ENCODE measurements at places on chromosomes 6 and 20.
A peak's percentile ranks its signal among the peaks of the same experiment; 100 is the strongest.

GRCh38 chr6:63792736-63793464, 157.3 kb downstream of the PHF3 start:
- no peak for DNase-seq

DNA sequence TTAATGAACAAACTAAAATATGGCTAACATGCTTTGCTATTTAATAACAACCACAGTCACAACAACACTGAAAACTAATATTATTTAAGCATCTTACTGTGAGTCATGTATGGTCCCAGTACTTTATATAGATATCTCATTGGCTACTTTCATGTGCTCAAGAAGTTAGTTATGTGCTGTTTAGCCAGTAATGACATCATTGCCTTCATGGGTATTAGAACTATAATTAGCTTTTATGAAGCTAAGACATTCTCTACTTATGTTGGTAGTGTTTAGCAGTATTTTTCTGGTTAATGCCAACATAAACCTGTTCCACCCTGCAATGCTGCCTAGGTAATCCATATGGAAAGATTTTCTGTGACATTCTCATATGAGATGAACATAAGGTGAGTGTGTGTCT, 56.1 kb downstream of the ADGRG6 start:
- no peak for DNase-seq

- no peak for DNase-seq
These were observed 15.7 kb upstream of the AHCY start for GRCh38 chr20:34318609-34319443.

- DNase-seq = no peak
These were observed 3.8 kb downstream of the LYRM4 start for GRCh38 chr6:5256952-5257351.

- DNase-seq = no peak
These were observed 270.8 kb downstream of the BMP7 start for GRCh38 chr20:56995635-56996075.

DNA sequence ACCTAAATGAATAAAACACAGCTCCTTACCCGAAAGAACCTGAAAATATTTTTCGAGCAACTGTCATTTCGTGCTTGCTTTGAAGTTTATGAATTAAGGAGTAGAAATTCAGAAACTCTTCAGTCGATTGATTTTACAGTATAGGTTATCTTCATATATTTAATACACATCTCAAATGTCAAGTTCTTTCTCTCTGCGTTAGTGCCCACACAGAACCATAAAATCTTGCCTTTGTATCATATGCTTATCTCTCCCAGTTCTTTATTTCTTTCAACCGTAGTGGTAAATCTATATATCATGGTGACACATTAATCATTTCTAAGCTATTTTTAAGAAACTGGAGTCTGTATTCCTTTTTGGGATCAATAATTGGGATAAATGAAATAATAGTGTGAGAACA, 397.5 kb downstream of the CDKAL1 start:
- no peak for DNase-seq

DNA sequence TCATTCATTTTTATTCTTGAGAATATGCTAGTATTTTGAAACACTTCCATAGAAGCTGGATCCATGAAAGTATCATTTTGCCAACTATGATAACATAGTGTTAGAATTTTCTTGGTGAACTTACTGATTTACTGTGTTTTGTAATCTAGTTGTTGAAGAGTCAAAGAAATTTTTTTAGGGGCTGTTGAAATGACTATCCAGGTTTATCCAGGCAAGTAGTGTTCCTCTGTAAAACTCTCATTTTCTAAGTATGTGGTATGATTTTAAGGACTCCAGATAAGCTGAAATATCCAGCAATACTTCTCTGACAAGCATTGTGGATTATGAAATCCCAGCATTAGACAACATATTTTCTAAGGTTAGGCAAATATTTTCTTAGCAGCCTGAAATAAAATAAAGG, 95.9 kb downstream of the GRIK2 start:
- DNase-seq = no peak

GRCh38 chr20:33821270-33821836, 10.2 kb downstream of the CHMP4B start:
- DNase-seq = no peak

DNA sequence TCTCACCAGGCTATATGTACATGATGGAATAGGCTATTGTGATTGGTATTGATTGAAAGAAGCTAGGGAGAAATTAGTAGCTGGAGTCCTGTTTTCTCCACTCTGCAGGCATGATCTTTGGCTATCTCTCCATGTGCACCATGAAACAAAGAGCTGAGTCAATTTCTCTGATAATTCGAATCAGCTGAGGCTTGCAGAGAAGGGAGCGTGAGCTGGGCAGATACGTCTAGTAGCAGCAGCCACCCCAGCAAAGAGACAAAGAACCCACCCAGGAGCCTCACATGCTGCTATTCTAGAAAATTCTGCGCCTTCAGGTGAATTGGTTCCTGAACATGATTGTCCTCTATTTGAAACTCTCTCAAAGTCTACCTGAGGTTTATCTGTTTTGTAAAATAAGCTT, 6.9 kb upstream of the SGK1 start:
- DNase-seq = no peak

GRCh38 chr6:45434381-45434700, 56.6 kb upstream of the SUPT3H start:
- DNase-seq = no peak

DNA sequence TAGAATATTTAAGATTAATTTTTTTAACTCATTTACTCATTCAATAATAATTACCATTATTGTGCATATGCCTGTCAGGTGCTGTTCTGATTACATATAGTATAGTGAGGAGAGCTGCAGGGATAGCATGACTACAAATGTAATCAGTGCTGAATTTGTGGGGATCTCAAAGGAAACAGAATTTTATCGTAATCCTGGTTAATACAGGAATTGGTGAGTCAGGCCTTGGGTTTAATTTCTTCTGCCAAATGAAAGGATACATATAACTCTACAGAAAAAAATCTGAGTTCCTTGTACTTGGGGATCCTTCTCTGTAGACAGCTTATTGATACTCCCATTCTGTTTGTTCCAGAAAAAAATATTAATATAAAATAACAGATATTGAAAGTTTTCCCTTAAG, 297.2 kb downstream of the GJA1 start:
- DNase-seq = no peak

GRCh38 chr20:49349694-49350252, 71.9 kb upstream of the ZNFX1 start:
- DNase-seq = peak; percentile 51

DNA sequence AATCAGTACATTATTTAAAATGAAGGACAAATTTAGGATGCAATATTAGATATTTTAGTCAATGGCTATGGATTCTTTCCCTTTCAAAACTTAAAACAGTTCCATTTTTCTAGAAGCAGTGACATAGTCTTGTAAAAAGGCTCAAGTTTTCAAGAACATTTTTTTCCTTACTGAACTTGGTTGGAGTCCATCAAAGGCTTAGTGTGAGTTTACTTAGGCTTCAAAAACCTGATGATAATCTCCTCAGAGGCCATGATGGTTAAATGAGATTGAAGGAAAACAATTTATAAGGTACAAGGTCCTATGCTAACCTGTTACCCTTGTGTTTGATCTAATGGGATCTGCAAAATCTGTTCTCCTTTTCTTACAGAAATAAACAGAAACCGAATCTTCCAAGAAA, 531.8 kb downstream of the UTRN start:
- no peak for DNase-seq

- no peak for DNase-seq
These were observed 25.5 kb upstream of the VEGFA start for GRCh38 chr6:43744491-43744890.

- DNase-seq = no peak
These were observed 810.2 kb downstream of the MAFB start for GRCh38 chr20:39878809-39879208.

- no peak for DNase-seq
These were observed 68.8 kb downstream of the EYS start for GRCh38 chr6:65638047-65638831.

DNA sequence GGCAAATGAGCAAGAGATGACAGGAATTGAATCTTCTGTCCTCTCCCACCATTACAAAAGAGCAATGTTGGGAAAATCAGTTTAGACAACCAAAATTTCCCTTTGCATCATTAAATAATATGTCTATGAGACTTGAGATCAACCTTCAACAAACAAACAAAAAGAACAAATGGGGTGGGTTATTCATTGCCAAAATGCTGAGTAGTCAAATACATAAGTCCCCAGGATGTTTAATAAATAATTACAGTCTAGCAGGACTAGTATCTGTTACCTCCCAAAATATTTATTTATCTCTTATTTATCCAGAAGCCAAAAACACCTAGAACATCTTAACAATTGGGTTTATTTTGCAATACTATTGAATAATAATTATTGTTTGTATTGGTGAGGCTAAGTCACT, 16.2 kb upstream of the IRAK1BP1 start:
- no peak for DNase-seq

DNA sequence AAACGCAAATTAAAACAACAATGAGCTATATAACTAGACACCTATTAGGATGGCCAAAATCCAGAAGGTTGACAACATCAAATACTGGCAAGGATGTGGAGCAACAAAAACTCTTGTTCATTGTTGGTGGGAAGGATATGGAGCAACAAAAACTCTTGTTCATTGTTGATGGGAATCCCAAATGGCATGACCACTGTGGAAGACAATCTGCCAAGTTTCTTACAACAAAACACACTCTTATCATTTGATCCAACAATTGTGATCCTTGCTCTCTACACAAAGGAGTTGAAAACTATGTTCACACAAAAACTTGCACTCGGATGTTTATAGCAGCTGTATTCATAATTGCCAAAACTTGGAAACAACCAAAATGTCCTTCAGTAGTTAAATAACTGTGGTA, 61.8 kb upstream of the LAMA2 start:
- DNase-seq = no peak

- DNase-seq = no peak
These were observed 17.7 kb upstream of the MYB start for GRCh38 chr6:135163440-135163738.

DNA sequence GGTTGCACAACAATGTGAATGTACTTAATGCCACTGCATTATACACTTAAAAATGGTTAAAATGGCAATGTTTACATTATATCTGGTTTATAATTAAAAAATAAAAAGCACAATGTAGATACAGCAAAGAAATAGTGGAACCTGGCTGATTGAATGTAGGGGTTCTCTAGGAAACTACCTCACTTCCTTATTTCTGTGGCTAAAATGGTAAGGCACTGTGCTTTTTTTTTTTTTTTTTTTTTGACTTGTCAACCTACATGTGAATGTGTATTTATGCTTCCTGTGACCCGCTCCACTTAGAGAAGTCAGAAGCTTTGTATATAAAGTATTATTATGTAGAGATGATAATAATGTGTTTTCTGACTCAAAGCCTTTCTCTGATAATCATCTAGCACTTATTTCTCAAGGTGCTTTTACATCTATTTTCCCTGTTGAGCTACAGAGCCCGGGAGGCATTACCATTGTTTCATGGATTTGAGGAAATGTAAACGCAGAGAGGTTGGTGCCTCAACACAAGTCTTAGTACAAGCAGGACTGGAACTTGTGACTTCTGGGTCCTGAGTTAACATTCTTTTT, 55.0 kb downstream of the SOX4 start:
- DNase-seq = no peak

- DNase-seq = no peak
These were observed 145.6 kb downstream of the TASP1 start for GRCh38 chr20:13493143-13493542.

GRCh38 chr6:4907602-4908001, 96.2 kb downstream of the RPP40 start:
- DNase-seq = no peak

DNA sequence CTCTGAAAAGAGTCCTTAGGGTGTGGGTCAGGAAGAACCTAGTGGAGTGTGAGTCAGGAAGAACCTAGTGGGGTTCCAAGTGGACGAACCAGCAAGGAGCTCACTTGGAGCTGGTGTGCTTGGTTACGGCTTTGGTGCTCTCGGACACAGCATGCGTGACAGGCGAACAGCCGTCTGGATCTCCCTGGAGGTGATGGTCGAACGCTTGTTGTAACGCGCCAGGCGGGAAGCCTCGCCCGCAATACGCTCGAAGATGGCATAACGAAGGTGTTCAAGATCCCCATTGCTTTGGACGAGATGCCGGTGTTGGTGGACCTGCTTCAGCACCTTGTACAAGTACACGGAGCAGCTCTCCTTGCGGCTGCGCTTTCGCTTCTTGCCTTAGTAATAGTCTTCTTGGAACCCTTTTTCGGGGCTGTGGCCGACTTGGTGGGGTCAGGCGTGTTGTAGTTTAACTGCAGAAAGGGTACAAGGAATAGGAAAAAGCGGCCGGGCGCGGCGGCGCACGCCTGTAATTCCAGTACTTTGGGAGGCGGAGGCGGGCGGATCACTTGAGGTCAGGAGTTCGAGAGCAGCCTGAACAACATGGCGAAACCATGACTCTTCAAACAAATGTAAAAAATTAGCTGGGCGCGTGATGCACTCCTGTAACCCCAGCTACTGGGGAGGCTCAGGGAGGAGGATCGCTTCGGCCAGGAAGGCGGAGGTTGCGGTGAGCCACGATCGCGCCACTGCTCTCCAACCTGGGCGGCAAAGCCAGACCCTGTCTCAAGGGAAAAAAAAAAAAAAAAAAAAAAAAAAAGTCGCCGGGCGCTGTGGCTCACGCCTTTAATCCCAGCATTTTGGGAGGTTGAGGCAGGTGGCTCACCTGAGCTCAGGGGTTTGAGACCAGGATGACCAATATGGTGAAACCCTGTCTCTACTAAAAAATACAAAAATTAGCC, 48.0 kb downstream of the OR2B2 start:
- no peak for DNase-seq

DNA sequence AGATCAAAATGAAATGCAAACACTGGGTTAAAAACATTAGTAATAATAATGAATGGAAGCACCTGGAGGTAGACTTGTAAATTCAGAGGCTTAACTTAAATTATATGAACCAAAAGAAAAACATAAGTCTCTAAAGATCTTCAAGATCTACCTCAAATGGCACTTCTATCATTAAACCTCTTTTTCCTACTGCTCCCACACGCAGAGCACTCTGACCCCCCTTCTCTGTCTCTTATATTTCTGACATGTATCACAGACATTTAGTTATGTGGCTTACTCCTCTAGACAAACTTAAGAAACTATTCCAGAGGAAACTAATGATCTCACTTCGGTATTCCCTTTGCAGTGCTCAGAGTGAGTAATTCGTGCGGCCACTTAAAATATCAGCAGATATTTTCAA, 1.1 kb downstream of the TBC1D32 start:
- DNase-seq = no peak

GRCh38 chr20:1893721-1894470, 1.3 kb upstream of the SIRPA start:
- no peak for DNase-seq

- no peak for DNase-seq
These were observed 120.5 kb upstream of the ENPP5 start for GRCh38 chr6:46291275-46291633.

DNA sequence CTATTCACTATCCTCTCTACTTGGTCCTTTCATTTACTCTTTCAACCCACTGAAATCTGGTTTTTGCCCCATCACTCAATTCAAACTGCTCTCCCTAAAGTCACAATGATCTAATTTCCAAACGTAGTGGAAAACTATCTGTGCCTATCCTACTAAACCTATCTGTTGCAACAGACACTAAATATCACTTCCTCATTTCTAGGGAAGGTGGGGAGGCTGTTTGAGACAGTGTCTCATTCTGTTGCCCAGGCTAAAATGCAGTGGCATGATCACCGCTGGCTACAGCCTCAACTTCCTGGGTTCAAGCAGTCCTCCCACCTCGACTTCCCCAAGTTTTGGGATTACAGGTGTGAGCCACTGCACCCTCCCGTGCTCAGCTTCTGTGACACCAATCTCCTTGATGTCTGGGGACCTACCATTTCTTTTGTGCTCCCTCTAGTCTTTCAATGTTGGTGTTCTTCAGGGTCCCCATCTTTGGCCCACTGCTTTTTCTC, 8.8 kb downstream of the RANBP9 start:
- no peak for DNase-seq

GRCh38 chr20:62906647-62907375, 19.5 kb downstream of the DIDO1 start:
- no peak for DNase-seq

Data from tibial nerve (tissue), 4 donors.